Activated T-helper 2 cell treated with anti-CD3 and anti-CD28 coated beads, Interferon-gamma antibody, Interleukin-2, Interleukin-4, amounts not matched to agents 10 μg/mL and 5 μg/mL and 100 μg/mL, durations not matched to agents 14 hours and 24 hours and 36 hours (primary cell): ENCODE measurements at places on chromosomes 7 and 10. TPM values are rescaled to one million over a fixed set of nuclear protein-coding genes. Genes with fewer than 3 reads are reported as not detected.
A peak's percentile ranks its signal among the peaks of the same experiment; 100 is the strongest.

TAS2R41 gene
- not detected in 2 replicates for total RNA-seq

GRCh38 chr10:69780077-69780476, 21.6 kb upstream of the COL13A1 start:
- no peak overlapping the region for H3K27ac ChIP-seq
- no peak for DNase-seq
- H3K27me3 ChIP-seq = peaks cover 8% of the 10 kb centered on the region

- H3K4me3 ChIP-seq = no peak overlapping the region
- no peak overlapping the region for H3K27ac ChIP-seq
- DNase-seq = no peak
- H3K36me3 ChIP-seq = no peaks in the 10 kb centered on the region
- peaks cover 3% of the 10 kb centered on the region for H3K4me1 ChIP-seq
- H3K27me3 ChIP-seq = peaks cover 25% of the 10 kb centered on the region
Measured at GRCh38 chr10:21170216-21170615, 273.1 kb upstream of the NEBL start.

DNA sequence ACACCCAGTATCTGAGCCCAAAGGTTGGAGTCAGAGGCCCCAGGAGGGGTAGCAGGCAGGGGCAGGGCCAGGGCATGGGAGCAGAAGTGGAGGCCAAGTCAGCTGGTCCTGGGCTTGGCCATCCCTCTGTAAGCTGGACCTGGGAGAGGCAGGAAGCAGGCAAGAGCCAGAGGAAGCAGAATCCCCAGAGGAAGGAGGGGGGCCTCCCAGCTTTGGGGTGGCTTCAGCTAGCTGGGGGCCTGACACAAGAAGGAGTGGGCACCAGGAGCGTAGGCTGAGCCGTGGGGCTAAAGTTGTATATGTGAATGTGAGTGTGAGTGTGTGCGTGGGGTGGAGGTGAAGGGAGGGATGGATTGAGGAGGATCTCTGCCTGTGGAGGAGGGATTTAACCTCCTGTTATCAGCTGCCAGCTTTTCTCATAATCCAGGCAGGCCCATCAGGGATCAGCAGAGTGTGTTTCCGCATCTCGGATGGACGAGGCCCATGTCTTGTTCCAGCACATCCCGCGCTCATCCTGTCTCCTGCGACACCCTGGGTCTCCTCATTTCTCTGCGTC, 54.0 kb downstream of the NEURL1 start:
- peaks cover 6% of the 10 kb centered on the region for H3K27me3 ChIP-seq
- no peak for DNase-seq
- H3K4me3 ChIP-seq = no peak overlapping the region
- no peak overlapping the region for H3K27ac ChIP-seq

GRCh38 chr10:130175074-130175473, 38.9 kb downstream of the GLRX3 start:
- peak overlapping the region; percentile 54 for H3K27ac ChIP-seq
- no peak for DNase-seq
- no peaks in the 10 kb centered on the region for H3K27me3 ChIP-seq
- H3K4me3 ChIP-seq = no peak overlapping the region

- H3K36me3 ChIP-seq = no peaks in the 10 kb centered on the region
- no peak overlapping the region for H3K27ac ChIP-seq
- no peaks in the 10 kb centered on the region for H3K27me3 ChIP-seq
- no peak overlapping the region for H3K4me3 ChIP-seq
Measured at GRCh38 chr7:34192906-34193305, 287.6 kb downstream of the BMPER start.

GRCh38 chr7:2983586-2983985, 60.1 kb downstream of the CARD11 start:
- H3K27ac ChIP-seq = peak overlapping the region; percentile 38
- DNase-seq = no peak
- H3K36me3 ChIP-seq = peaks cover 64% of the 10 kb centered on the region
- peaks cover 51% of the 10 kb centered on the region for H3K4me1 ChIP-seq
- no peaks in the 10 kb centered on the region for H3K27me3 ChIP-seq

DNA sequence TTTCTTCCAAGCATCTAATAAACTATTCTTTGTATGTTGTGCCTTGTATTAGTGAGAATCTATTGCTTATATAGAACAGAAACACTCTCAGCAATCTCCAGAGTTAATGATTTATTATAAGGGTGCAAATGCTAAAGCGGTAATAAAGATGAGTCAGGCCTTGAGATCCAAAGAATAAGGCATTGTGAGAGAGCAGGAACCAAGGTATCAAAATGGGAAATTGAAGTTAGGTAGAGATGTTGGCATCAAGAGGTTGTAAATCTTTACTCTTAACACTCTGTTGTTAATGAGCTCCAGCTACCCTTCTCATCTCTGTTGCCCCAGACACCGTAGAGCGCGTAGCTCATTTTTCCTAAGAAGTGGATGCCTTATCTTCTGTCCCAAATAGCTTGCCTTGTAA, 375.2 kb downstream of the ARL4A start:
- no peak for DNase-seq
- H3K27ac ChIP-seq = no peak overlapping the region
- H3K4me3 ChIP-seq = no peak overlapping the region
- peaks cover 8% of the 10 kb centered on the region for H3K4me1 ChIP-seq
- H3K36me3 ChIP-seq = no peaks in the 10 kb centered on the region

DNA sequence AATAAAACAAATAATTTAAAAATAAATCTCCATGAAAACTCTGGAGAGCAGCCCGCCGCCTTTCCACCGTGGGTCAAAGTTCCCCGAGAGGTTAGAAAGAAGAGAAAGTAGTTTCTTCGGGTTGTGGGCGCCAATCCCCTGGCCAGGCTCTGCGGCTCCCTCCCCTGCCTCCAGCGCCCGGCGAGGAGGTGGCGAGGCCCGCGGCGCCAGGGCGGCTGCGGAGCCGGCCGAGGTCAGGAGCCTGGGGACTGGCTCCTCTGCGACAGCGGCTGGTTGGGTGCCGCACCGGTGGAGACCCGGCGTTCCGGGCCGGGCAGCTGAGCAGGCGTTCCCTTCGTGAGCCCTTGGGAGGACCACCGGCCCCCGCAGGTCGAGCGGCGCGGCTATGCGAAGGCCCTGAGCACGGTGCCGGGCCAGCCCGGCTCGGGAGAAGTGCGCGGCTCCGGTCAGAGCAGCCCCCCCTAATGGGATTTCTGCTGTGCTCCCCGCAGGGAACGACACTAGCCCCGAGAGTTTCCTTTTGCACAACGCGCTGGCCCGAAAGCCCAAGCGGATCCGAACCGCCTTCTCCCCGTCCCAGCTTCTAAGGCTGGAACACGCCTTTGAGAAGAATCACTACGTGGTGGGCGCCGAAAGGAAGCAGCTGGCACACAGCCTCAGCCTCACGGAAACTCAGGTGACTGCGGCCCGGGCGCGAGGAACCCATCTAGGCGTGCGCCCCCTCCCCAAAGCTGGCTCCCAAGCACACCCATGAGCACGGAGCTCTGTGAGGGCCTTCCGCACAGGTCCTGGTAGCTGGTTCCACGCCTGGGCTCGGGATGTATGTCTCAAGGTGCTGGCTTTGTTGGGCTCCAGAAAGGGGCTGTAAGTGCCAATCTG, 2.8 kb downstream of the EMX2 start:
- H3K4me3 ChIP-seq = no peak overlapping the region
- H3K36me3 ChIP-seq = no peaks in the 10 kb centered on the region
- peaks cover 79% of the 10 kb centered on the region for H3K27me3 ChIP-seq
- no peak for DNase-seq

BEND7 gene
- total RNA-seq = not detected in 2 replicates

DNA sequence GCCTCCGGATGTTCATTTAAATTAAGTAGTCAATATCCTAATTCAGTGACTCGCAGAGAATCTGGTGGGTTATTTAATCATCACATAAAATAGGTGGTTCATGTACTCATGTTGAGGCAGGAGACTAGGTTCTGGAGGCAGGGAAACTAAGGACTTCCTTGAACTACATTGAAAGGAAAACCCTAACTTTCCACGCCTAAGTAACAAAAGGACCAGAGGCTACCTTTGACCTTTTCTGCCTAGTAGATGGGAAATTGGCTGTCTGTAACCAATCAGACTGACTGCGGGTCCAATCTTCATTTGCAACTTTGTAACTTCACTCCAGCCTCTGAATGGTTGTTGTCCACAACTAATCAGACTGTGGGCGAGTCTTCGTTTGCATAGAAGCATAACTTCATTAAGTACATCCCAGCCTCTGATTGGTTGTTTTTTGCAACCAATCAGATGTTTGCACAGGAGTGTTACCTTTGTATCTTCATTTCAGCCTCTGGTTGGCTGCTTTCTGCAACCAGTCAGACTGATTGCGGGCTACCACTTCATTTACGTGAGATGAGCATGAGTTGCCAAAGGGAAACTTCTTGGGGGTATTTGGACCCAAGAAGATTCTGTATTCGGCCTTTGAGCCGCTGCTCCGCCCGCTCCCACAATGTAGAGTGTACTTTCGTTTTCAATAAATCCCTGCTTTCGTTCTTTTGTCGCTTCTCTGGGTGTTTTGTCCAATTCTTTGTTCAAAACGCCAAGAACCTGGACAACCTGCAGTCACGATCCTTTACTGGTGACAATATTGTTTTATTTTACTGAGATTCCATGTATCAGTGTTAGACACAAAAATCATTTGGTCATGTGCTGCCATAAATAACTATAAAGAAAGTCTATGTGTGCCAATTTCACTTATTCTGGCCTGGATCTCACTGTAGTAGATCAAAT, 1.7 kb upstream of the ST7 start:
- no peak for DNase-seq
- peaks cover 18% of the 10 kb centered on the region for H3K27me3 ChIP-seq
- H3K4me1 ChIP-seq = peaks cover 28% of the 10 kb centered on the region
- no peak overlapping the region for H3K27ac ChIP-seq
- no peak overlapping the region for H3K4me3 ChIP-seq
- H3K36me3 ChIP-seq = peaks cover 7% of the 10 kb centered on the region

DNA sequence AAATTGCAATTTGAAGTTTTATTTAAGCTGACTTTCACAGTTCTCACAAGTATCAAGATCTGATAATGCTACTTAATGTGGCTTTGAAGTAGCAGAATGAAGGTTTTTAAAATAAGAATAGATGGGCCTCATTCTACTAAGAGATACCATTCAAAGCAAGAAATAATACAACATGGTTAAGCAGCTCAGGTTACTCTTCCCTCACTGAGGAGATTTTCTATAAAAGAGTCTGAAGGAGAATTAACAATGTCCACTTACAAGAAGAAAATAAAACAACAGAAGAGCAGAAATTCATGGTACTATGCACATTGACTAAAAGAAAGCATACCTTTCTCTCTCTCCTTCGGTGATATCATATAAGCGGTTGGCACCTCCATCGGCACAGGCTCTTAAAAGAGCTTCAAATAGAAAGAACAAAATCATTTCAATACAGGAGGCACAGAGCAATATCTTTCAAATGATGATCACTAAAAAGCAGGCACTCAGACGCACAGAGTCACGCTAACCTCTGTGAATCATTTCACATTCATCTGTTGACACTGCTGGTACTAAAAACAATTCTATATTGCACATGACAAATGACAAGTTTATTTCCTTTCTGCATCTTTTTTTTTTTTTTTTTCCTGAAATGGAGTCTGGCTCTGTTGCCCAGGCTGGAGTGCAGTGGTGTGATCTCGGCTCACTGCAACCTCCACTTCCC, 153.1 kb downstream of the TPK1 start:
- no peak overlapping the region for H3K4me3 ChIP-seq
- no peaks in the 10 kb centered on the region for H3K27me3 ChIP-seq
- no peaks in the 10 kb centered on the region for H3K36me3 ChIP-seq
- no peaks in the 10 kb centered on the region for H3K4me1 ChIP-seq
- no peak for DNase-seq

DNA sequence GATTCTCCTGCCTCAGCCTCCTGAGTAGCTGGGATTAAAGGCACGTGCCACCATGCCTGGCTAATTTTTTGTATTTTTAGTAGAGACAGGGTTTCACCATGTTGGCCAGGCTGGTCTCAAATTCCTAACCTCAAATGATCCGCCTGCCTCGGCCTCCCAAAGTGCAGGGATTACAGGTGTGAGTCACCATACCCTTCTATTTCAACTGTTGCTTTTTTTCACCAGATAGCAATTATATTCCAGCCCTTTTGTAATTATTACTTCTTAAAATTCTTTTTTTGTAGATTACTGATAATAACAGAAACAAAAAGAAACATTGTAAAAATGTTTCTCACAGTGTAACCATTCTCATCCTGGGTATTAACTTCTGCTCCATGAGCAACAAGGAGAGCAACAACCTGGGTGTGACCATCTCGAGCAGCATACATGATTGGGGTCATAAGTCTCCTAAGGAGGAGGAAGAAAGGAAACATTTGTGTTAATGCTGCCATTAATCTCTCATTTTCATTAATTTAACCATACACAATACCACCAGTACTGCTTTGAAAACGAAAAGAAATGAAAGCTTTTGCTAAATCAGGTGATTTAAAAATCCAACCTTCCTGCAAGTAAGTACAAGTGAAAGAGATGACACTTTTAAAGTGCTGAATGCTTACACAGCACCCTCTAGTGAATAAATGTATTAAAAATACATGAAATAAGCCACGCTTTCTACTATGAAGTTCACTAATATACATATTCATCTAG, 41.8 kb downstream of the ASZ1 start:
- no peak overlapping the region for H3K4me3 ChIP-seq
- no peak overlapping the region for H3K27ac ChIP-seq
- DNase-seq = no peak
- no peaks in the 10 kb centered on the region for H3K36me3 ChIP-seq

CHCHD2 gene
- total RNA-seq = 660 TPM in 2 replicates

DNA sequence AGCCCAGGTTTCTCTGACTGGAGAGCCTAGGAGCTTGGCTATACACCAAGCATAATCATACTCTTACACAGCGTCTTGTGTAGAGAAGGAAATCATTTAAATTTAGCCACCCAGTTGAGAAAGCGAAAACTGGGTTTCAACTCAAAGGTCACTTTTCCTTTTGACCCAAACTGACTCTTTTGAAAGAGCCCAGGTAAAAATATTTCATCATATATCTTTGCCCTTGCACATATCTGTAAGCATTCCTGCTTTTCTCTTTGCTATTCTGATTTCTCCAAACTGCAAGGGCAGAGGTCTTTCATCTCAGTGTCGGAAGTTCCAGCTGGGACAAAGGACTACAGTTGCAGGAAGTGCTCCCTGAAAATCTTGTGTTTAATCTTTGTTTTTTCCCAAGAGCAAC, 22.0 kb upstream of the ABCB4 start:
- no peak for DNase-seq
- H3K4me1 ChIP-seq = no peaks in the 10 kb centered on the region
- no peak overlapping the region for H3K27ac ChIP-seq
- H3K27me3 ChIP-seq = peaks cover 5% of the 10 kb centered on the region
- H3K36me3 ChIP-seq = no peaks in the 10 kb centered on the region

- H3K36me3 ChIP-seq = peaks cover 89% of the 10 kb centered on the region
- H3K4me3 ChIP-seq = no peak overlapping the region
- peaks cover 35% of the 10 kb centered on the region for H3K4me1 ChIP-seq
- H3K27ac ChIP-seq = no peak overlapping the region
Measured at GRCh38 chr10:28558186-28558585, 25.3 kb downstream of the WAC start.

DNA sequence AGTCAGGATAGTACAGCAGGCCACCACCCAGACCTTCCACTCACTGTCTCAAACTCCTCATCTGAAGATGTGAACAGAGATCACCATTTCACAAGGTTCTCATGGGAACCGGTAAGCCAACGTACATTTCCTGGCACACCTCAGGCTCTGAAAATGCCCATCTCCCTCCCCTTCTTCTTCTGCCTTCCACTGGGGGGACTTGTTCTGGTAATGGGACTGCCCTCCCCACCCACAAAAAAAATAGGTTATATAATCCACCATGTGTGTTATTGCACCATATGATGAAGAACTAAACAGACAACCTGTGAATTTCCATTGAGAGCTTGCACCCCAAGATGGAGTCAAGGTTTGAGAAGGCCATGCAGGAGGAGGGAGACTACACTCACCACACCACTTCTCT, 42.1 kb upstream of the IKZF1 start:
- H3K27ac ChIP-seq = peak overlapping the region; percentile 89
- peaks cover 3% of the 10 kb centered on the region for H3K36me3 ChIP-seq
- H3K4me1 ChIP-seq = peaks cover 78% of the 10 kb centered on the region

OR2A42 gene
- 0.09 TPM in 1 of 2 replicates, not detected in the other for total RNA-seq

FAM13C gene
- not detected in 2 replicates for total RNA-seq
